Stimulated activated CD8-positive, alpha-beta memory T cell treated with anti-CD3 and anti-CD28 coated beads, Interleukin-15, amount 100 ng/mL, for 24 hours (primary cell): ENCODE measurements at places on chromosomes 11 and 22.

DNA sequence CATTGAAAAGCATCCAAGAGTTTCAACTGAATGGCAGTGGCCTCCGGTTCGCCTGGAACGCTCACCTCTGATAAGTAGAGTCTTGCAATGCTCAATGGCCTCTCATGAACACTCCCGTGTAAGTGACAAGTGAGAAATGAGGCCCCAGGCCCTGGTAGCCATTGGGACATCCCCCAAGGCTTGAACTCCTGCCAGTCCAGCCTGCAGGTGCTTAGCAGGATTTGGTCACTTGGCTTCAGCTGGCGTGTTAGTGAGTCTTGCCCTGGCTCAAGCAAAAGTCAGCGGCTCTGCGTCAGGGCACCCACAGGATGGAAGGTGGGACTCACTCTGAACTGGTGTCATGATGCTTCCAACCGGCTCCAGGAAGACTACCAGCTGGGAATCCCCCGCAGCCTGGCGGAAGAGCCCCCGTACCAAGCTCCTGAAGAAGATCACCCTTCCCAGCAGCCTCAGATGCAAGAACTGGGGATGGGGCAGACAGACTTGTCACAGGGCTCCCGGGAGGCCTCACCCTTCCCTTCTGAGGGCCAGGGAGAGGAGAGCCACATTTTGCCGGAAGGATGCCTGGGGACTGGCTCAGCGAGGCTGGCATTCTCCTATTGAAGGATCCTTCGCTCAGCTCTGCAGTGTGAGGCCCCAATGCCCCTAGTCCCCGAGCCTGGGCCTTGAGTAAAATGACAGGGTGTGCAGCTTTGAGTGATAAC lies 19.3 kb downstream of the MB start:
- DNase-seq: no peak

- DNase-seq: no peak
Measured at GRCh38 chr11:120785576-120785975, 238.3 kb upstream of the TBCEL start.

DNA sequence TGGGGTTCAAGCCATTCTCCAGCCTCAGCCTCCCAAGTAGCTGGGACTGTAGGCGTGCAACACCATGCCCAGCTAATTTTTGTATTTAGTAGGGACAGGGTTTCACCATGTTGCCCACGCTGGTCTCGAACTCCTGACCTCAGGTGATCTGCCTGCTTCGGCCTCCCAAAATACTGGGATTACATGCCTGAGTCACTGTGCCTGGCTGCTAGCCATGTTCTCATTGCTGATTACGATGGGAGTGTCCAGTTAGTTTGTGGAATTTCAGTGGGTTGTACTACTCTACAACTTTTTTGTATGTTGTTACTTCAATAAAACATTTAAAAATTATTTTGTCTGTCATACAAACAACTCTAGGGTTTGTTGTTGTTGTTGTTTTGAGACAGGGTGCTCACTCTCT lies 4.8 kb upstream of the VPS11 start:
- no peak for DNase-seq

DNA sequence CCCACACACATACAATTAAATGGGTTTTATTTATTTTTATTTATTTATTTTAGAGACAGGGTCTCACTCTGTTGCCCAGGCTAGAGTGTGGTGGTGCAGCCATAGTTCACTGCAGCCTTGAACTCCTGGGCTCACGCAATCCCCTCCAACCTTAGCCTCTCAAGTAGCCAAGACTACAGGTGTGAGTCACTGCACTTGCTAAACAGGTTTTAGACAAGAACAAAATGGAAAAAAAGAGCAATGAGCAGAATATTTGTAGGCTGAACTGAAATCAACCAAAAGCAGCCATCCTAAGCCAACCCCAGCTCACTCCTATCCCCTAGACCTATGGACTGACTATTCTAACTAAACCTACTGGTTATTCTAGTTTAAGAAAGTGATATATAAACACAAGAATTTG lies 37.8 kb downstream of the MRE11 start:
- DNase-seq: no peak

DNA sequence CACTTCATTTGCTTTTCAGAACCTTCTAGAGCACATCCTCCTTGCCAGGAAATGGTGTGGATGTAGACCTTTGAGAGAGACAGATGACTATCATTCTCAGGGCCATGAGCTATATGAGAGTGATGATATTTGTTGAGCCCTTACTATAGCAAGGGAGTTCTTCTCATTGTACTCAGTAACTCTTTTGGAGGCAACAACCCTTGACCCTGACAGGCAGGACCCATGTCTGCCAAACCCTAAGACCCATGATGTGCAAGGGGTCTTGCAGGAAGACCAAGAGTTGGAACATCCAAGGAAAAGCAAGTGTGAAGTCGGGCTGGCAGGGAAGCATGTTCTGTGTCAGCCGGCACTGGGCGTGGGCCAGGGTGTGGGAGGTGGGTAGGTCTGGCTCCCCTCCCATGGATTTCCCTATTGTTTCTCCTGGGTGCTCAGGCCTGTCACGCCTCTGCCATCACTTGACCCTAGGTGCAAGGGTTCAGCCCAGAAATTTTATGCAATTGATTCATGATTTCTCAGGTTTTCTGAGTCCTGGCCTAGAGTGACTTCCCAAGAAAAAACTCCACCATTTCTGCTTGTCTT lies 1.2 kb downstream of the FOLR3 start:
- no peak for DNase-seq

GRCh38 chr11:12802418-12803085 lies 128.3 kb downstream of the TEAD1 start:
- DNase-seq: no peak

DNA sequence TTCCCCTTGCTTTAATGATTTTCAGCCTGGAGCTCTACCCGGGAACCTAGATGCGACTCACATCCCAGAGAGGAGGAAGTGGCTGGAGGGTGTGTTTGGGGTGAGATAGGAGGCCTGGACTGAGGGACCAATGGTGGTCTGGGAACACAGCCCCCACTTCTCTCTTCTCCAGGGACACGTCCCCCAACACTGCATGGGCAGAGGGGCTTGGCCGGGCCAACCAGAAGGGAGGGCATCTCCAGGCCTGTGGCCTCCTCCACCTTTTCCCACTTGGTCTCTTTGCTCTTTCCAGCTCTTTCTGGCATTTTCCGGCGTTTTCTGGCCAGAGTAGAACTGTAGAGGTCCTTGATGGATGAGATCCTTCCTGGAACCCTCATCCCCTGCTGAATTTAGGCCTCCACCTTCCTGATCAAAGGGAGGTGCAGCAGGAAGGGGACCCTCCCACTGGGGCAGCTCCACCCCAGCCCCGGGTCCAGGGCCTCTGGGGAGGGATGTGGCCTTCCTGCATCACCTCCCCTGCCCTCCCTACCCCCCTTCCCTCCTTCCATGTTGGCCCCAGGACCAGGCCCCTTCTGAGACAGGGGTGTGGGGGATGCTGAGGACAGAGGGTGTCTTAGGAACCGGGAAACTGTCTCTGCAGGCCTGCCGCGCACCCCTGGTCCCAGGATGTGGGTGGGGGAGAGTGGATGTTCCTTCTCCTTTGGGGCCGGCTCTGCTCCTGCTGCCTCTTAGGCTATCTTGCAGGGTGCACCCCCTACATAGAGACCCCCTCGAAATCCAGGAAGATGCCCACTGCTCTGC lies 24.4 kb downstream of the MRGPRG start:
- DNase-seq: no peak

GRCh38 chr11:1445741-1446445 lies 40.7 kb downstream of the MOB2 start:
- no peak for DNase-seq

DNA sequence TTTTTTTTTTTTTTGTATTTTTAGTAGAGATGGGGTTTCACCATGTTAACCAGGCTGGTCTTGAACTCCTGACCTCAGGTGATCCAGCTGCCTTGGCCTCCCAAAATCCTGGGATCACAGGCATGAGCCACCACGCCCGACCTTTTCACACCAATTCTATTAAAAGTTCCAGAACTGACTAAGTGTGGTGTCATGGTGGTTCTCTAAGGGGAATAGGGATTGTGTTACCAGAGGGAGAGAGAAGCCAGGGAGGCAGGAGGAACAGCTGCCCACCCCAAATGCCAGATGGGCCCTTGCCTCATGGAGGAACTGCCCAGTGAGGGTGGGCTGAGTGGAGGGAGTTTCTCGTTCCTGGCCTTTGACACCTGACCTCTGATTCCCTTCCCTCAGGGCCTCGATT lies 5.9 kb downstream of the RPS6KA4 start:
- DNase-seq: no peak

GRCh38 chr11:124983674-124984511 lies 29.9 kb downstream of the CCDC15 start:
- no peak for DNase-seq

GRCh38 chr22:35938226-35938625 lies 90.4 kb downstream of the RBFOX2 start:
- DNase-seq: no peak
